ENCODE measurements at places on chromosomes 16 and 17.

DNA sequence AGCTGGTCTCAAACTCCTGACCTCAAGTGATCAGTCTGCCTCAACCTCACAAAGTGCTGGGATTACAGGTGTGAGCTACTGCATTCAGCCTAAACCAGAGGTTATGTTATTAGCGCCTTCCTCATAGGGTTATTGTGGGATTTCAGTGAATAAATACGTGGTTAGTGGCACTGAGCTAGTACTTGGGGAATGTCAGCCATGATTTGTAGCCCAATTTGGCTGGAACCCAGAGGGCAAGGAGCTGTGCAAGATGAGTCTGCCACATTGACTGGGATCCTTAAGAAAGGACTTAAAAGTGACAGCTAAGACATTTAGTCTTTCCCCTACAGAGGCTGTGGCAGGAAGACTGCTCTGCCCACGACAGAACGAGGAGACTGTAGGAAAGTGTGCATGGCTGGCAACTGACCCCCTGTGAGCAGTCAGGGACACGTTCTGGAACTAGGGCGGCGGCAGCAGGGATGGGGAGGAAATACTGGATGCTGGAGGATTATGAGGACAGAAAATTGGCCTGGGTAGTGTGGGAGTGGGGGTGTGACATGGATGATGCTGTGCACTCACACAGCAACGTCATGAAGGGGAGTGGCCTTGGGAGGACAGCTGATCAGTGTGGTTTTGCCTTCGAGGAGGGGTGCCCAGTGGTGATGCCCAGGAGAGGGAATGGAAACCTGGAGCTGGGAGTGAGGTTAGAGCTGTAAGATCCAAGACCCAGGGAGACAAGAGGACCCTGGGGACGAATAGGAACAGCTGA lies 14.6 kb downstream of the ATP5PD start:
- peak; percentile 71 for DNase-seq

DNA sequence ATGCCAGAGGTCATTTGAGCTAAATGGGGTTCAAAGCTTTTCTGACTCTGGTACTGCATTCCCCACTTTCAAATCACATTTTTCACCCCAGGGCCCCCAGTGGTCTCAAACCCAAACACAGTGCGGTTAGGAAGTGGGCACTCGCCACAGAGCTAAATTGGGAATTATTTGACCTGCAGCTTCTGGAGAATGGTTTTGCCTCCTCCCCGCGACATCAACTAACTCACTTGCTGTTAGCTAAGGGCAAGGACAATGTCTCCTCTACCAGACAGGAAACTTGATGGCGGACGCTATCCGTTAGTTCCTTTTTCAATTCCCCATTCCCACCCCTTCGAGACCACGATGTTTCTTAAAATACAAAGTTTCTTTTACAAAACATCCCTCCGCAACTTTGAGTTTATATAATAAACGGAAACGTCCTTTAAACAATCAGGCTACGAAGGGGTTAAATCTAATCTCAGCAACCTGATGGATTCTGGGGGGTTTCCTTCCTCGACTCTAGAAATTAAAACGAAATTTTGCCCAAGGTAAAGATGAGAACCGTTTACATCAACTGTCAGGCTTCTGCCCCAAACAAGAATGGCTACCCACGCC lies 500 bp upstream of the KAT7 start:
- DNase-seq, result no peak

- no peak for DNase-seq
Measured at GRCh38 chr16:70526403-70526802, 2.8 kb downstream of the SF3B3 start.

GRCh38 chr17:34487626-34488025 lies 91.8 kb upstream of the TMEM132E start:
- DNase-seq, result no peak

DNA sequence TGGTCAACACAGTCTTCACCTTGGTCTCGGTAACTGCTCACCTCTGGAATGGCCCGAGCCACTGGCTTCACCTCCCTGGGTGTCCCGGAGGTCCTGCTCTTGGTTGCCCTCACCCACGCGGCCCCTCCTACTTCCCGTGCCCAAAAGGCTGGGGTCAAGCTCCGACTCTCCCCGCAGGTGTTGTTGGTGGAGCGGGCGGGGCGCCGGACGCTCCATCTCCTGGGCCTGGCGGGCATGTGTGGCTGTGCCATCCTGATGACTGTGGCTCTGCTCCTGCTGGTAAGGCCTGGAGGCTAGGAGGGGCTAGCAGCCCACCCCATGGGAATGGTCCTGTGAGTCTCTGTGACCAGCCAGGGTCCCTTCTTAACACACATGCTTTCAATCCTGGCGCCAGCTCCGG lies 3.4 kb downstream of the SLC2A4 start:
- no peak for DNase-seq

DNA sequence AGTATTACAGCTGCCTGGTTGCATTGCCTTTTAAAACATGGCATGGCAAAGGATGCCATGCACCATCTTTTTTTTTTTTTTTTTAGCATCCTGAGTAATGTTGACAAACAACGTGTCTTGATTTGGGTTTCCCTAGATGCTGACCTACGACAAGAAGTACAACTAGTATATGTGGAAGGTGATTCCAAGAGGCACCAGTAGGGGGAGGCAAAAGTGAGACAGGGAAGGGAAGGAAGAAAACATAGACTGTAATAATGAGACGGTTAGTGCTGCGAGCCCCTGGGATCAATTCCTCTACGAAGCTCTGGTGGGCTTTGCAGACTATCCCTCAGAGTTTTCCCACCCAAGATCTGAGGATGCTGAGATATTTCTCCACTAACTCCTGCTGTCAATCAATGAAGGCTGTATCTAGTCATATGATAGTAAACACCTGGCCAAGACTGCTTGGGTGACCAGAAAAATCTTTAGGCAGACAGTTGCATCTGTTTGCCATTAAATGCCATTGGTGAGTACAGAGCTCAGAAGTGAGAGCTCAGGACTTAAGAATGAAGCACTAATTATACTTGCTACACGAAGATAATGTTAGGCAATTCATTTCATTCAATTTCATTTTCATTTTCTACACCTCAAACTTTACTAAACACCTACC lies 458.6 kb upstream of the GOT2 start:
- peak; percentile 20 for DNase-seq

DNA sequence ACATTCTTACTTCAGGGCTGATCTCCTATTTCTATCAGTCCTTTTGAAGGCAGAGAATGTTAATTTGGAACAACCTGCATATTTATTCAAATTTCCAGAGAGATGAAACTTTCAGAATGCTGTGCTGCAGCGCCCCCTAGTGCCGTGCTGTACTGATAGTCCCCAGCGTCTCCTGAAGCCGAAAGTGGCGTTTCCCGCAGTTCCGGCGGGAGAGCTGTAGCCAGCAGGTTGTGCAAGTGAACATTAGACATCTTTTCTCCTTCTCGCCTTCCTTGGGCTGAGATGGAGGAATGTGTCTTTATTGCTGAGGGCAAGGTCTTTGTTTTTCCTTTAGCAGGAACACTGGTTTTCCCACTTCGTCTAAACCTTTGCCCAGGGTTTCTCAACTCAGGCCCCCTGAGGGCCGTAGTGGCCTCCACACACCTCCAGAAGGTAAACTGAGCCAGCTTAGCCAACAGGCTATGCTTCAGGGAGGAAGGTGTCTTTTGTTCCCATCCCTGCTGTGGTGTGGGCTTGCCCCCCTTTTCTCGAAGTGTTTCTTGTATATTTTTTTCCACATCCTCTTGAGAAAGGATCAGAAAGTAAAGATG lies 26.4 kb downstream of the USP10 start:
- DNase-seq, result peak; percentile 82

DNA sequence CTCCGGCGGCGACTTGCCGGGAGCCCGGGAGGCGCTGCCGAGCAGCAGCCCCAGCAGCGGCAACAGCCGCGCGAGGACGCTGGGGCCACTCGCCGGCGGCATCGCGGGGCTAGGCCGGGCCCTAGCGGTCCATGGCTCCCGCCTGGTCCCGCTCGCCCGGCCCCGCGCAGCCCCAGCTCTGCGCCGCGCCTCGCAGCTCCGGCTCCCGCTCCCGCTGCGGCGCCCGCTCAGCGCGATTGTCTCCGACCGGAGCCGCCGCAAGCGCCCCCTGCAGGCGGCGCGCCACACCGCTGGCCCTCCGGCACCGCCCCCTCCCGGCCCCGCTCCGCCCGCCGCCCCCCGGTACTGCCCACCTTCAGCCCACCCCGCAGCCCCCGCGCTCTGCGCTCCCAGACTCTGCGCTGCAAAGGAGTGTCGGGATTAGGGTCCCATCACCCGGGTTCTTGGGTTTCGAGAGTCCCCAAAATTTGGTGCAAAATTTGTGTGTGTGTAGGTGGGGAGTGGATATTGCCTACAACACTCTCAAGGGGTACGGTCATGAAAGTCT lies at the start of gene FAM171A2:
FAM171A2 (minus strand) TSS at position 241 of the 547 bp plus-strand sequence; CDS start at position 102, 139 bp downstream.
- no peak for DNase-seq

- no peak for DNase-seq
Measured at GRCh38 chr16:10226987-10227306, 44.7 kb upstream of the GRIN2A start.

DNA sequence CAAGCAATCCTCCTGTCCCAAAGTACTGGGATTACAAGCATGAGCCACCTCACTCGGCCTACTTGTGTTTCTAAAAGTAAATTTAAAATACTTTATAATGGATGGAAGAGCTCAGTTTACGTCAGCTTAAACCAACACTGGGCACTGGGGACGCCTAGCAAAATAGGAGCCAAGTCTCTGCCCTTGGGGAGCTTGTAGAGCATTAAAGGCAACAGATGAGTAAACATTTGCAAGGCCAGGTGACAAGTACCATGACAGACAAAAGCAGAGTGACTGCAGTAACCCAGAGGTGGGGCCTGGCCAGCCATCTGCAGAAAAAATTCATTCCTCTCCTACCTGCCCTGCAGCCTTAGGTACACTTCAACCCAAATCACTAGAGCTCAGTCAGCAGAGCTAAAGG lies 12.1 kb upstream of the NLK start:
- DNase-seq, result no peak

Measured in brain microvascular endothelial cell (primary cell).